Activated T-cell treated with anti-CD3 and anti-CD28 coated beads, Interleukin-2, amount 50 U/mL, for 4 hours (primary cell): ENCODE measurements at places on chromosomes 1 and 21. TPM values are rescaled to one million over a fixed set of nuclear protein-coding genes. Genes with fewer than 3 reads are reported as not detected.

DNA sequence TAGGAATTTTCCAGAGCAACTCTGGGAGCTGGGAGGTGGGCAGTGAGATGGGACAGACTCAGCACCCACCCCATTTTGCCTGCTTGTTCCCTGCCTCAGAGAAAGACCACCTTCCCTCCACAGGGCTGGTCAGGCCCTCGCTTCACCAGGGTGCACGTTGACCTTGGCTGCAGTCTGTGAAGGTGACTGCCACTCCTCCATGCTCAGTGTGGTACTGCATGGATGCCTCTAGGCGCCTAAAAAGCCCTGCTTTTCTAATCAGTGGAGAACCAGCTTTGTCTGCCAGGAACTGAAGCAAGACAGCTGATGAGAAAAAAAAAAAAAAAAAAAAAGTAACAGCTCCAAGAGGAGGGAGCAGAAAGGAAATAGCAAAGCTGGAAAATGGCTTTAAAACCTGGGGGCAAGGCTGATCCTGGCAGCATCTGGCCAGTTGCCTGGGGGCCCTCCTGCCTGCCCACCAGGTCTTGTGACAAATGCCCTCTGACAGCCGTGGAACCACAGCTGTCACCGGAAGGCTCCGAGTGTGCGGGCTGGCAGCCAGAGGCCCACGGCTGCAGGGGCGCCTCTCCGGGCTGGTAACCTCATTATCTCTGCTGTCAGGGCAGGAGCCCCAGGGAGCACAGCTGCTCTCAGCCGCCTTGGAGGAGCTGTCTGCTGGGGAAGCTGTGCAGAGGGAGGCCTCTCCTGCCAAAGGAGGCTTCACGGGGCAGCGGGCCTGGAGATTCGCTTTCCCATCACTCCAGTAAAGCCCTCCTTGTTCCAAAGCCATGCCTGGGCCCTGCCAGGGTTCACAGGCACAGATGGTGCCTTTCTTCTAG lies 13.7 kb downstream of the KIAA1614 start:
- no peak for DNase-seq

DNA sequence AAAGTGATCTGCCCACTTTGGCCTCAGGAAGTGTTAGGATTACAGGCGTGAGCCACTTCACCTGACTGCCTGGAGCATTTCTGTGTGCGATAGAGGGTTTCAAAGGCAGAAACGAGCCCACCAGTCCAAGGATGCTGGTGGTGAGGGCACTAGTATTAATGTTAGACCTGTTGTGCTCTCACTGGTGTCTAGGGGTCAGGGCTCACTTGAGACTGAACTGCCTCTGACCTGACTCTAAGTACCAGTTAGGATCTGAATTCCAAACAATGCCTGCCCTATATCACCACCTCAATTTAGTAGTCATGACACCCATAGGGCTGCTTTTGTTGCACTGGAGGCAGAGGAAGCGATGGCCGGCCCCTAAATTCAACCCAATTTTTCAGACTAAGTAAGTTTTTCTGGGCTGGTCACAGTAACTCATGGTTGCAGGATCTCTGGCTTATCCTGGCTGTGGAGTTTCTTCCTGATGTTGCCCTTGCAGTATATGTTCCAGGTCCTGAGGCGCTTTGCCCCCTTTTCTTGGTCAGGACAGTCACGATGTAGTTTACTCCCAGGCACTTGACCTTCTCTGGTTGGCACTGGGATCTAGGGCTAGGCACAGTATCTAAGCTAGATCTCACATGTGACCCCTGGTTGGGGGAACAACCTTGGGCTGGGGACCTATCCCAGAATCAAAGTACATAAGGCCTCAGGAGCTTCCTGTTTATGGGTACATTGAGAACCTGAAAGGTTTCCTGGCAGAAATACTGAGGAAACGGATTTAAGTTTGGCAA lies 4.5 kb downstream of the CCDC17 start:
- DNase-seq, result no peak

Gene CNR2
- total RNA-seq, result 0.05 TPM

Gene LRRC39
- total RNA-seq, result 0.69 TPM

Gene SEMA6C
- total RNA-seq, result 1.3 TPM
